ENCODE measurements at places on chromosomes 16 and 17. TPM values are rescaled to one million over a fixed set of nuclear protein-coding genes. Genes with fewer than 3 reads are reported as not detected.

The EVI2B gene
- total RNA-seq, result 0.09 TPM

The PLD6 gene
- total RNA-seq, result 6.9 TPM

The CDK5R1 gene
- total RNA-seq, result 7.7 TPM

The DOC2B gene
- total RNA-seq, result 2.5 TPM

The CLEC3A gene
- total RNA-seq, result not detected

The CLEC16A gene
- total RNA-seq, result 11.6 TPM

The MRPS7 gene
- 154 TPM for total RNA-seq

The DCAF7 gene
- 42.0 TPM for total RNA-seq
